ENCODE measurements at places on chromosomes 7 and 10.
A peak's percentile ranks its signal among the peaks of the same experiment; 100 is the strongest.

GRCh38 chr10:44771233-44771995, 139.7 kb upstream of the TMEM72 start:
- no peak for DNase-seq

DNA sequence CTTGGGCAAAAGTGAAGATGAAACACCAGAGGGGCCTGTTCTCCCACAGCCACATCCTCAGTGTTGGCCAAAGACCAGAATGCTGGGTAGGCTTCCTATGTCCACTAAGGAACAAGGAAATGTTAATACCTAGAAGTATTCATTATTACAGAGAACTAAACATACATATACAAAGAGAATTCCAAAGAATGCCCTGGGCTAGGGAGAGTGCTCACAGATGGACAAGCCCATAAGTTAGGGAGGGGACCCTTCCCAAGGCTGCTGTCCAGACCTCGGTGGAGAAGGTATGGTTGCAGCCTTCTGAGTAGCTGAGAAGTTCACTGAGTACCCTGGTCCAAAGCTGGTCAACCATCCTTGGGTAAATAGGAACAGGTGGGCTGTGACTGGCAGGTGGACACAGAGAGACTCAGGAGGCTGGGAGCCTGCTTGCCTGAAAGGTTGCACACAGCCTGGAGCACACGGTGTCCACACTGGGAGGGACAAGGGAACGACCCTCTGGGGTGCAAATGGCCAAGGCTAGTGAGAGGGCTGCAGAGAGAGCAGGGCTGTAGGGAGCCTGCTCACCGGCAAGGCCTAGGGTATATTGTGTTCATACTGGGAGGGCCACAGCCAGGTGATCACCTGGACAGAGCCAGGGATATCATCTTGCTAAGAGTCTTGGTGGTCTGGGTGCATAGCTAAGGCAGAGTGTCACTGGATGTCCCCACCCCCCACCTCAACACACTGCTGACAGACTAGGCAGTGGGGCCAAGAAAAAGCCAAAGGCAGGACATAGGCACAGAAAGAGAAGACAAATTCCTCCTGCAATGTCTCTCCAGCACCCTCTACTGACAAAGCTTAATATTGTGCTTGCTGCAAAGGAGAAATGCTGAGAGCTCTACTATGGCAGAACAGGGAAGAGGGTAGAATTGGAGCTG, 40.3 kb downstream of the CPVL start:
- DNase-seq, result no peak

- no peak for DNase-seq
Measured at GRCh38 chr7:32163141-32163806, 93.1 kb upstream of the PDE1C start.

DNA sequence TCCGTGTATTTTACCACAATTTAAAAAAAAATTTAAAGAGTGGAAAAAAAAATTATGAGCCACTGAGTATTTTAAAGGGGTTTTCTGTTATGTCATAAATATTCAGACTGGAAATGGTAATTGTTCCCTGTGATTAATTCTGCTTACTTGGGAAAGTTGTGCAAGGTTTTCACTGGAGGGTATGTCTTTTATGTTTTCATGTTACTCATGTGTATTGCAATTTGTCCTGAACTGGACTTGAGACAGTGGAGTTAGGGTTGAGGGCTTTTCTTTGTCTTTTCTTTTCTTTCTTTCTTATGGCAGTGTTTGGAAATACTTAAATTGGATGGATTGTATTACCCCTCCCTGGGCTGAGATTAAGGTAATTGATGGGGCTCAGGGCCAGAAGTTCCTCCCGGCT, 257.7 kb downstream of the BAMBI start:
- DNase-seq, result no peak

DNA sequence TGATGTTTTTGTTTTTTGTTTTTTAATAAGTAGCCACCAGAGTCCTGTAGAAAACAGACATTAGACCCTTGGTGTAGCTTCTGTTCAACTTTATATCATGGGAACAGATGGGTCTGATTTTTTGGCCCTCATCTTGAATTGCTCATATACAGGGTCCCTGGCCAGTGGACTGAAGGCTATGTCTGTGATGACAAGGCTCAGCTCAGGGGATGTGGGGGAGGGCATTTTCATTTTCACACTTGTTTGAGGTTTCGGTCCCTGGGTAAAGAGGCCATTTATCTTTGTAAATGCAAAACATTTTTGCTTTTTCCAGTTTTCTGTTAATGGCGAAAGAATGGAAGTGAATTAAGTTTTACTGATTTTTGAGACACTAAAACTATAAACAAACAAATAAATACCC, 257.6 kb upstream of the PHYHIPL start:
- no peak for DNase-seq

DNA sequence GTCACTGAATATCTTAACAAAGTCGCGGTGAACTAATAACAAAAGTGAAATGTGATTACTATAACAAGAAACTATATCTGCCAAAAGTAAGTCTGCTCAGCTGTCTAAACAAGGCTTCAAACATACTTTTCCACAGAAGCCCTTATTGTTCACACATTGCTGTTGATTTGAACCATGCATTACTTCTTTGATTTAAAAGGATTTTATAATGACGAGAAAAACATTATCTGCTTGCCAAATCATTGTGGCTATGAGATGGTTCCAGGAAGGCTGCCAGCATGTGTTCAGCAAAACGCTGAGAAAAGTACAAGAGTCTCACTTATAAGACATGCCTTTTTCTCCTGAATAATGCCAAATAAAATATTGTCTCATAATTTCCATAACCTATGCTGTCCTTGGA, 24.4 kb downstream of the RNF133 start:
- no peak for DNase-seq

DNA sequence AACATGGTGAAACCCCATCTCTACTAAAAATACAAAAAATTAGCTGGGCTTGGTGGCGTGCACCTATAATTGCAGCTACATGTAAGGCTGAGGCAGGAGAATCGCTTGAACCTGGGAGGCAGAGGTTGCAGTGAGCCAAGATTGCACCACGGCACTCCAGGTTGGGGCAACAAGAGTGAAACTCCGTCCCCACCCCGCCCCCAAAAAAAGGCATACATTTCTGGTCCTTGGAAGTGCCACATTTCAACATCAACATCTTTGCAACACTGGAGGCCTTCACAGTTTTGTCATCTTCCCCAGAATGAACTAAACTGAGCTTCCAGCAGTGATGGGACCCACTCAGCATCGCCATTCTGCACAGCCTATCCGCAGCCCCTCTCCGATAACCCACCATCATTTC, 36.6 kb downstream of the FAM53B start:
- no peak for DNase-seq

DNA sequence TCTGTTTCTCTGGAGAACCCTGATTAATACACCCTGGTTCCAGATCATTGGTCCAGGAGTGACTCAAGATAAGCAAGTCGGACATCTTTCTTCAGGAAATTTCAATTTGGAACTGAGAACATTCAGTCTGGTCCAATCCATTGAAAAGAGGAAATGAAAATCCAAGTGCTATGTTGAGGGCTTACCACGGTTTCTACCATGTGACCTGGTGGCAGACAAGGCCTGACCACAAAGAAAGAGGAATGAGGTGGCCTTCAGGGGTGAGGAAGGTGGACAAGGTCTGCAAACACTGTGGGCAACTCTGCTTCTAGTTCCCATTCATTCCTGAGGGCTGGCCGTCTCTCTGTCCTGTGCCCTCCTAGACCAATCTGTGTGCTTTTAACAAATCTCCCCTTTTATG, 149.2 kb upstream of the GHITM start:
- no peak for DNase-seq

- DNase-seq, result no peak
Measured at GRCh38 chr10:96609510-96609909, 22.7 kb upstream of the TM9SF3 start.

DNA sequence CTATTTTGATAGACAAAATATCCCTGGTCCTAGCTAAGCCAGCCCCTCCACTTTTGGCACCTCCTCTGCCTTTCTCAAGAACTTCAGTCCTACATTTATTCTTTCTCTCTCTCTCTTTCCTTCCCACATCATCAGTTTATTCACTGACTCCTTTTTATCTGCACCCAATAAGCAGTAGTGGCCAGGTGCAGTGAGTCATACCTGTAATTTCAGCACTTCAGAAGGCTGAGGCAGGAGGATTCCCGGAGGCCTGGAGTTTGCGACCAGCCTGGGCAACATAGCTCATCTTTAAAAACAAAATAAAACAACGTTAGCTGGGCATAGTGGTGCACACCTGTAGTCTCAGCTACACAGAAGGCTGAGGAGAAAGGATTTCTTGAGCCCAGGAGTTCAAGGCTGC, 19.4 kb upstream of the NRP1 start:
- no peak for DNase-seq

DNA sequence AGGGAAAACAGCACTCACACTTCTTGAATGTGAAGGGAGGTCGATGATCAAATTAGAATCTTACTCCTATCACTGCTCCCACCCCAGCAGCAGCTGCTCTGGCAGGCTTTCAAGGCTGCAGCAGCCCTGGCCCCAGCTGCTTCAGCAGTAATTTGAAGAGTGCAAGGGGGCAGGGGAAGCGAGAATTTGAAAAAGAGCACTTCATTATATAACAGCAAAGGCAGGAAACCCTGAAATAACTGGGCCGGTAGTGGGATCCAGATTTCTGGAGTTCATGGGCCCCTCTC, 44.9 kb downstream of the MYPN start:
- DNase-seq, result no peak

DNA sequence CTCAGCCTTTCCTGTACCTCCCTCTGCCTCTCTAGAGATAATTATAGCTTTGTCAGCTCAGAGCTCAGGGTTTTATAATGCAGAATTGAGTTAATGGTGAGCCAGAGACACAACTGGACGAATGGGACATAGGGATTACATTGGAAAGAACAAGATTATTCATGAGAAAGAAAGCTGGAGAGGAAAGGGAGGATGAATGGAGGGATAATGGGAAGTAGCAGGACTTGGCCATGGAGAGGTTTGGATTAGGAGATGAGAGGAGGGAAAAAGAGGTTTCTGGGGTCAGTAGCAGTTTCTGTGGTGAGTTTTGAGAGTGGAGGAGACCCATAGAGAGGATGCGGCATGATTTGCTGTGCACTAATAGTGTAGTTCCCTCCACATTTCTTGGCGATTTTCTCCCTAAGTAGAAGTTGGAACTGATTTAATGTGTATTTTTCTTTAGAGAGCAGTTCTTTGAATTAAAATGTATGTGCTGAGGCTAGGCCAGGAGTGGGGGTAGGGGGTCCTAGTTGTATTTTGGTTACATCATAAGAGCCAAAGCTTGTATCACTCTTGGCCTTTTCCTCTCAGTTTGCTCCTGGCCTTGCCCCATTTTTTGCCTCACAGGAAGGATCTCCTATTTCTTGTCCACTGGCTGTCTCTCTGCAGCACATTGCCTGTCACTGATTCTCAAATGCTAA, 107.4 kb downstream of the MKX start:
- DNase-seq, result no peak

DNA sequence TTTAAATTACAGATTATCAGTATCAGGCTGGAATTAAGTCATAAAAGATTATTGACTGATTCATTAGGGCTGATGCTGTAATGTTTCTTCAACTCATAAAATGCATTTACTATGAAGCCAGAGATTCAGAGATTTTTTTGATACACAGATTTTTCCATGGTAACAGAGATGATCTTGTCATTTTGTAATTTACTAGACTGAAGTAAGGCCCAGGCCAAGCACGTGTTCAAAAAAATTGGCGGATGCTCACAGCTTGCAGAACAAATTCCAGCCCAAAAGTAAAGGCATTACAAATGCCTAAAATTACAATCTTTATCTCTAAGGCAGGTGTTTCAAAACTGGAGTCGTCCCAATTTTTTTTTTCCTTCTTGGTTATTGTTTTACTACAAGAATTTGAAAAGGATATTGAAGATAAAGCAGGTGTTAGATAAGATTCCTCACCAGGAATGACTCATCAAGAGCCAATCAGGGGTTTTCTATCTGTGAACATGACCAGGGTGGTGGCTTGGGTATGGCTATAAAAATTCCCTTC, 78.4 kb upstream of the MEOX2 start:
- DNase-seq, result no peak

DNA sequence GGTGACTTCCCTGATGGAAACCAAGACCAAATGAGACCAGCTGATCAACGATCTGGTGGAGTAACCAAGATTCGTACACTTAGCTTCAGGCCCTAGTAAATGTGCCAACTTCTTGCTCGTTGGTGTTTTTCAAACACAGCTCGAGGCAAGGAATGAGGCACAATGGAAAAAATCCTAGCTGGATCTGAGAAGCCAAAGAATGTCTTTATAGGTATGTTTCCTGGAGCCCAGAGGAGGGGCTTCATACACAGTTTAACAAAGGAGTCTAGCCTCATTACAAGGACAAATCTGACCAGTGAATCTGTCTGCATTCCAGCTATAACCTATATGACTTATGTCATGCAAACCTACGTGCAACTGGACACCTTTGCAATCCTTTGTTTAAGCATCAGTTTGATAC, 3.7 kb downstream of the COL17A1 start:
- no peak for DNase-seq

- DNase-seq, result peak; percentile 6
Measured at GRCh38 chr7:148535217-148535616, 55.3 kb upstream of the C7orf33 start.

DNA sequence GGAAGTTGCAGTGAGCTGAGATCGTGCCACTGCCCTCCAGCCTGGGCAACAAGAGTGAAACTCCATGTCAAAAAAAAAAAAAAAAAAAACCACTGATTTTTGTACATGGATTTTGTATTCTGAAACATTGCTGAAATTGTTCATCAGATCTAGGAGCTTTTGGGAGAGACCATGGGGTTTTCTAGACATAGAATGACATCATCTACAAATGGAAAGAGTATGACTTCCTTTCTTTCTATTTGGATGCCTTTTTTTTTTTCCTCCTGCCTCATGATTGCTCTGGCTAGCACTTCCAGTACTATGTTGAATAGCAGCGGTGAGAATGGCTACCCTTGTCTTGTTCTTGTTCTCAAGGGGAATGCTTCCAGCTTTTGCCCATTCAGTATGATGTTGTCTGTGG, 89.1 kb downstream of the ANLN start:
- no peak for DNase-seq

DNA sequence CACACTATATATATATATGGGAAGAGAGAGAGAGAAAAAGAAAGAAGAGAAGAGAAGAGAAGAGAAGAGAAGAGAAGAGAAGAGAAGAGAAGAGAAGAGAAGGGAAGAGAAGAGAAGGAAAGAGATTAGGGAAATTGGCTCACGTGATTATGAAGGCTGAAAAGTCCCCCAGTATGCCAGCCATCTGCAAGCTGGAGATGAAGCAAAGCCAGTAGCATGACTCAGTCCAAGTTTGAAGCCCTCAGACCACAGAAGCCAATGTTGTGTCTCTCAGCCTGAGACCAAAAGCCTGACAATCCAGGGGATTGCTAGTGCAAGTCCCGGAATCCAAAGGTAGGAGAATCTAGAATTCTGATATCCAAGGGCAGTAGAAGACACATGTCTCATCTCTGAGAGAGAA, 206.3 kb upstream of the PRSS1 start:
- no peak for DNase-seq

DNA sequence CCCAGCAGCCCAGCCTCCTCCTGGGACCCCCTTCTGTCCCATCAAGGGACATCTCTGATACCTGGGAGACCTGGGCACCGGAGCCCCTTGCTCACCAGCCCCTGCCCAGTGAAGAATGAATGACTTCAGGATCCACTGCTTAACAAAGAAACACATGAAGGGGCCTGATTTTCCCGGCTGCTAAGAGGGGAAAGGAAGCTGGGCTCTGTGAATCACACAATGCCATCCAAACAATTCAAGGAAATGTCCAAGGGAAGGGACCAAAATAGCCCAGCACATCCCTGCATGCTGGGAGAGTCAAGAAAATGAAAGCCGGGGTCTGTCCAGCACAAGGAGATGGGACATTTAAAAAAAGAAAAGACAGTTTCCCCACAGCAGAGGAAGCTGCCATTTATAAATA, 128.7 kb upstream of the JCAD start:
- no peak for DNase-seq

- no peak for DNase-seq
Measured at GRCh38 chr10:99534939-99535763, 2.4 kb downstream of the NKX2-3 start.
